ENCODE measurements at places on chromosomes 16 and 17. TPM values are rescaled to one million over a fixed set of nuclear protein-coding genes. Genes with fewer than 3 reads are reported as not detected.

GRCh38 chr17:74842599-74843351 lies 16.9 kb downstream of the GRIN2C start:
- DNase-seq = peak; percentile 82

Gene C16orf46
- 0.73 TPM for total RNA-seq

Gene NUDT16L1
- total RNA-seq = 64.3 TPM

DNA sequence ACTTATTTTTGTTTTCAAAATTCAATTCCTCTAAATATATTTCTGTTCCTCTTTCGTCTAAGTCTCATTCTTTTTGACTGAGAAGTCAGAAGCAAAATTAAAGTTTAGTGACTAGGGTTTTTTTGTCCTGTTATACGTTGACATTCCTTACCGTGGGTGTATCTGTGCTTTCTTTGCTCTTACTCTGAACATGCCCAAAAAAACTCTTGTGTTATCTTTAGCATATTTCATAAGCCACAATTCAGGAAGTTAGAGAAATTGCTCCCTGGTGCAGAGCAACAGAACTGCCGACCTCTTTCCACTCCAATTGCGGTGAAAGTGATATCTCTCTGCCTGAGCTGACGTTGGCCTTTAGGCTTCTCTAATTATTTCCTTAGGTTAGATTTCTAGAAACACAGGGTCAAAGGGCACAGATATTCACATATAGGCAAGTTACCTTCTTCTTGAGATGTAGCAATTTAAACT lies 65.7 kb downstream of the CENPV start:
- DNase-seq = peak; percentile 55

- no peak for DNase-seq
Measured at GRCh38 chr16:51621610-51622009, 470.5 kb upstream of the SALL1 start.

- no peak for DNase-seq
Measured at GRCh38 chr17:2904135-2904534, 107.9 kb downstream of the RAP1GAP2 start.

DNA sequence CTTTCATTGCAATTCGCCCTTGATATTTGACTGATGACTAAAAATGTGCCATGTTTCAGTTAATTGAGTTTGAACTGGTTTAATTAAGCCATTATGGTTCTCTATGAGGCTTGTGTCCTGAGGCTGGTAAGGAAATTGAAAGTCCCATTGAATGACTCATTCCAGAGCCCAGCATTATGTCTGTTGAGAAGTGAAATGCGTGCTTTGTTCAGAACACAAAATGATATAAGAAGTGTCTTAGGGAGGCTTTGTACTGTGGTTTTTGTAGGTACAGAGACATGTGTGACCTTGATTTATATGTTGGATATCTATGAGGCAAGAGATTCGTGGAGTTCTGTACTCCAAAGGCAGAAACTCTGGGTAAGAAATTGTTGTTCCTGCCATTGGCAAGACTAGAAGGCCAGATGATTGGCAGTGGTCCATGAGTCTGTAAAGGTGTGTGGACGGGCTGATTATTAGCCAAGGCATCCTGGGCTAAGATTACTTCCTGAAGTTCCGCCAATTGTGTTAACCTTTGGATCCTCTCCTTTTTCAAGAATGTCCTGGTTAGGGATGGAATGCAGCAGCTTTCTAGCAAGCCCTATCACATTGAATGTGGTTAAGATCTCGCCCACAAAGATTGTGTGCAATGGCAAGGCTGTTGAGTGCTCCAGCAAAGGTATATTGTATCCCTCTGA lies 103.7 kb downstream of the NPIPB5 start:
- DNase-seq = peak; percentile 32

GRCh38 chr17:4808378-4808767 lies 1.4 kb downstream of the PLD2 start:
- no peak for DNase-seq

Gene NPIPB13
- total RNA-seq = 0.29 TPM

Gene GDPD1
- 1.5 TPM for total RNA-seq

Gene EFNB3
- total RNA-seq = 7.7 TPM

GRCh38 chr16:4915226-4915761 lies 21.7 kb downstream of the PPL start:
- DNase-seq = peak; percentile 20

GRCh38 chr16:65624666-65625065 lies 502.8 kb upstream of the CDH11 start:
- no peak for DNase-seq

GRCh38 chr16:27729516-27730304 lies 179.8 kb downstream of the KATNIP start:
- DNase-seq = no peak

DNA sequence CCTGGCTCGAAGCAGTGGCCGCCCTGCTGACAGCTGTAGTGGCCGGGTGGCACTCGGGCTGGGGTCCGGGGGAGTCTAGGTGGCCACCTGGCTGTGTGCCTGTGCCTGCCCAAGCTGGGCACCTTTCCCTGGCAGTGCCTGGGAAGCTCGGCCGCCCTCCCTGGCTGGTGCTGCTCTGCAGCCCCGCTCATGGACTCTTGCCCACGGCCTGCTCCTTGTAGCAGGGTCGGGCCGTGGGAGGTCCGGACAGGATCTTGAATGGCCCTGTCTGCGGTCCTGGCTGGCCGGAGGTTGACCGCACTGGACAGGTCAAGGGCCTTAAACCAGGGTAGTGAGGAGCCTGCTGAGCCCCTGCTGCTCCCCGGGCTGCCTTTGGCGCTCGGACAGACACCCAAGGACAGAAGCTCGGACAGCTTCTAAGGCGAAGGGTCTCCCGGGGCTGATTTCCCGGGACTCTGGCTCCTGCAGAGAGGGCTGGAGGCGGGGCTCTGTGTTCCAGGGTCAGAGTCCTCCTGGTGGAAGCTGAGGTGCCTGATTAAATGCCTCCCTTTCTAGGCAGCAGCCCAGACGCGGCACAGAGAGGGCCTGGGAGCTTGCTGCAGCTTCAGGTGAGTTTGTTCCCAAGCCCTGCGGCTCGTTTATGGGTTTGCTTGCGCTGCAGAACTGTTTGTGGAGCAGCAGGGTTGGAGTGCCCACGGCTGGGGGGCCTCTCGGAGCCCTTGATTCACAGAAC lies 6.0 kb downstream of the CAPN15 start:
- no peak for DNase-seq

Gene ABCA5
- 9.4 TPM for total RNA-seq

Gene HS3ST3B1
- 0.33 TPM for total RNA-seq

GRCh38 chr17:9987779-9988585 lies 82.9 kb upstream of the RCVRN start:
- no peak for DNase-seq

DNA sequence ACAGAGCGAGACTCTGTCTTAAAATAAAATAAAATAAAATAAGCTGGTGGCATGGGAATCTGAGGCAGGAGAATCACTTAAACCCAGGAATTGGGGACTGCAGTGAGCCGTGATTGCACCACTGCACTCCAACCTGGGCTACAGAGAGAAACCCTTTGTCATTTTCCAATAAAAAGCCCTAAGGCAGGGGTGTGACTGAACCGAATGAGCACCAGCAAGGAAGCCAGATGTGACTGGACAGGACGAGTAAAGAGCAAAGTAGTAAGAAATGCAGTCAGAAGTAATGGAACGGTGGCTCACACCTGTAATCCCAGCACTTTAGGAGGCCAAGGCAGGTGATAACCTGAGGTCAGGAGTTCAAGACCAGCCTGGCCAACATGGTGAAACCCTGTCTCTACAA lies 3.8 kb upstream of the RPL23 start:
- no peak for DNase-seq

DNA sequence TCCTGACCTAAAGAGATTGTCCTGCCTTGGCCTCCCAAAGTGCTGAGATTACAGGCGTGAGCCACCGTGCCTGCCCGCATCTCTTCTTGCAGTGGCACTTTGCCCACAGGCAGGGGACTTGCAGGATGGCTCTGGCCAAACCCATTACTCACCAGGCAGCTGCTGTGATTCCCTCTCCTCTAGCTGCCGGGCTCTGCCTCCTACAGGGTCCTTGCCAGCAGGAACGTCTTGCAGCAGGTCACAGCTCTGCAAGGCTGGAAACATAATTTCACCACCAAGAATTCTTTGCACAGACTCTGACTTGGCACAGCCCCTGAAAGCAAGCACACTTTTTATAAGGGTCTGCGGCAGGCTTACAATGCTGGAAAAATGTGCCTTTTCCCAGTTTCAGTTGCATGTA lies 20.3 kb downstream of the COX4I1 start:
- no peak for DNase-seq

Gene SYT17
- total RNA-seq = 11.8 TPM

DNA sequence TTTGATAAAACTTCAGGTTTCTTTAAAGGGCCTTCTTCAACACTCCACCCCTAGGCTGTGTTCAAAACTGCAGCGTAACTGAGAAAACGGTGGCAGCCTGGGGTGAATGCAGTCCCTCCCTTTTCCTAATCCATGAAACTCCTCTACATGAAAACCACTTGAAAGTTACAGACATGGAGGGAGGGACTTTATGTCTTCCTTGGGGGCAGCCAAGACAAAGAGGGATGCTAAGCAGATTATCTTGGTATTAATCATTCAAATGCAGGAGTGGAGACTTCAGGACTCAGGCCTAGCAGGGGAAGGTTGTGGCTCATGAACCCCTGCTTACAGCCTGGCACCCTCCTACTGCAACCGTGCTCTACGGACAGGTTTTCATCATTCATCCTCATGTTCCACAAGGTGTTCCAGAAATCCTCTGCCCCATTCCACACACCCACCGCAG lies 46.8 kb downstream of the RNF112 start:
- no peak for DNase-seq

DNA sequence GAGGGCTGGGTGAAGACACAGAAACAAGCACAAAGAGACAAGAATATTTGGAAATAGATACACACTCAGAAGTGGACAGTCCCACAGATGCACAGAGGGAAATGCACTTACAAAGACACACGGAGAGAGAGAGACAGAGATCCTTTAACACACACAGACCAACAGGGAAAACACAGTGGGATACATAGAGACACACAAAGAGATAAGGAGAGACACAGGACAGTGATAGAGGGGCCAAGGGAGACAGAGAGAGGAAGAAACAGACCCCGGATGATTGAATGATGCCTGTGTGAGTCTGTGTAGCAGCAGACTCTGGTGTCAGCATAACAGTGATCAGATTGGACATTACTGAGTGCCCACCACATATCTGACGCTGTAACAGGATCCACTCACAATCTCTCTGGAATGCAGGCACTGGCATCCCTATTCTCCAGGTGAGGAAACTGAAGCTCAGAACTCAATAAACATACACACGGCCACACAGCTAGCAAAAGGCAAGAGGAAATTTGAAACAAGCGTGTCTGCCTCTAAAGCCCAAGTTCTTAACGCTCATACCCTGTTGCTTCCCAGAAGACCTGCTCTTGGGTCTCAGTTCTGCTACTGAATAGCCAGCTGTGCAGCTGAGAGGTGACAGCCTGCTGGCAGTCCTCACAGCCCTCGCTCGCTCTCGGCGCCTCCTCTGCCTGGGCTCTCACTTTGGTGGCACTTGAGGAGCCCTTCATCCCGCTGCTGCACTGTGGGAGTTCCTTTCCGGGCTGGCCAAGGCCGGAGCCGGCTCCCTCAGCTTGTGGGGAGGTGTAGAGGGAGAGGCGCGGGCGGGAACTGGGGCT lies 186.3 kb upstream of the NLRP1 start:
- no peak for DNase-seq

Gene HOXB9
- total RNA-seq = 8.3 TPM

DNA sequence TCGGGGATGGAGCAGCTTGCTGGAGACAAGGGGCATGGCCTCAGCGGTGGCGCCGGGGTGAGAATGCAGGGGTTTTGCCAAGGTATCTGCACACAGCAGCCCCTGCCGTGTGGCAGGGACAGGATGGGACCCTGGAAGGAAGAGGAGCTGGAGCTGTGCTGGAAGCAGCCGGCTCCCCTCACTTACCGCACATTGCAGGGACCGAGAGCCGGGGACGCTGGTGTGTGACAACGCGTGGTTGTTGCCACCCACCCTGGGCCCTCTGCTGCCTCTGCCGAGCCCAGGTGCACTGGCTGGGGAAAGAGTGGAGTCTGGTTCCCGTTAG lies 3.0 kb downstream of the NUBP2 start:
- DNase-seq = no peak

GRCh38 chr17:64177311-64178010 lies 47.5 kb upstream of the ERN1 start:
- no peak for DNase-seq

- DNase-seq = no peak
Measured at GRCh38 chr17:58330997-58331814, 2.6 kb upstream of the TSPOAP1 start.

DNA sequence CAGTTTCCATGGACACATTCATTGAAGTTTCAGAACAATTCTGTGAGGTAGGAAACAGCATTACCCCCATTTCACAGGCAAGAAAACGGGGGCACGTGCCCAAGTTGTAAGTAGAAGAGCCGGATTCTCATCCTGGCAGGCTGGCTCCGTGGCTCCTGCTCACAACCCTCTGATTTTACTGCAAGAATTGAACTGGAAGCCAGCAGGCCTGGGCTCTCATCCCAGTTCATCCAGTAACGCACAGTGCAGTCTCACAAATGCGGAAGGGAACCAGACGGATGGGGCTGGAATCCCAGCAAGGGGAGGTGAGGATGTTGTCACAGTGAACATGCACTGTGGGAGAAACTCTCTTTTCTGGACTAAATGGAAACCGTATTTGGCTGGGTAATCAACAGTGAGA lies 40.7 kb upstream of the DOC2B start:
- no peak for DNase-seq

DNA sequence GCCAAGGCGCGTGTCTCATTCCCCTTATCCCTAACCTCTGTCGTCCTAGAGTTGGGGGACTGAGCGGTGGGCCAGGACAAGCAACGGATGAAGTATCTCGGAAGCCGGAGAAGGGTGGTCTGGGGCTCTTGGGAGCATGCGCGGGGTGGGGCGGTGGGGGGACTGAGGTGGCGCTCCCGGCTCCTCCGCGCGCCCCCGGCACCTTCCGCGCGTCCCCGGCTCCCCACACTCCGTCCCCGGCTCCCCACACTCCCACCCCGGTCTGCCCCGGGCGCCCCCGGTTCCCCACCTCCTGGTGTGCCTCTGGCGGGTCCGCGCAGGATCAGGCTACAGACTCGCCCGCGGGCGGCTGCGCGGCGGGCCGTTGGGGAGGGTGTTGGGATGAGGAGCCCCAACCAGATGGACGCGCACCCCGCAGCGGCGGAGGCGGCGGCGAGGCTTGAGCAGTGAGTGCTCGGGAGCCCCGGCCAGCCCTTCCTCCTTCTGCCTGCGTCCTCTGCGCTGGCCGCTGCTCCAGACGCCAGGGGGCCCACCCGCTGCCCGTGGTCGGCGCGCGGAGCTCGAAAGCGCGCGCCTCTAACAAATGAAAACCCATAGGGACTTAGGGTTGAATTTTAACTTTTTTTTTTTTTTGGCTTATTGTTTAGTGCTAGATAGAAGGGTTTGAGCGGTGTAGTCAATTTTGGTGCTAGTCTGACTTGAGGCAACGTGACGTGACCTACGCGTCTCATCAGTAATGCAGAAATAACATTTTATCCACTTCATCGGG lies 5.6 kb upstream of the CRYM start:
- no peak for DNase-seq

Gene KRT17
- total RNA-seq = 92.1 TPM

Gene LRRC46
- 0.44 TPM for total RNA-seq

DNA sequence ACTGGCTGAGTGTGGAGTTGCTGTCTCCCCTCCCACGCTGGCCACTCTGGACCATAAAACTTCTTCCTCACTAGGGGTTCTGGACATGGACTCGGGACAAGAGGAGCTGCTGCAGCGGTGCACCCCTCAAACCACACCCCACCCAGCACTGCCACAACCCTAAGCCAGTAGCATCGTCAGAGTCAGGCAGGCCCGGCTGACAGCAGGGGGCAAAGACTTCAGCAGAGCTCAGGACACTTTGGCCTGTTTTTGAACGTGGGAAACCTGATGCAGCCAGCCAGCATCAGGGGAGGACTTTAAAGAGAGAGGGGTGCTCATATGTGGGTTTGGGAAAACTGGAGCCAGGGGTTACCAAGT lies 9.6 kb downstream of the MEOX1 start:
- no peak for DNase-seq

- DNase-seq = no peak
Measured at GRCh38 chr17:80122026-80122575, 20.7 kb downstream of the GAA start.
